ENCODE measurements at places on chromosomes 11 and 22.

DNA sequence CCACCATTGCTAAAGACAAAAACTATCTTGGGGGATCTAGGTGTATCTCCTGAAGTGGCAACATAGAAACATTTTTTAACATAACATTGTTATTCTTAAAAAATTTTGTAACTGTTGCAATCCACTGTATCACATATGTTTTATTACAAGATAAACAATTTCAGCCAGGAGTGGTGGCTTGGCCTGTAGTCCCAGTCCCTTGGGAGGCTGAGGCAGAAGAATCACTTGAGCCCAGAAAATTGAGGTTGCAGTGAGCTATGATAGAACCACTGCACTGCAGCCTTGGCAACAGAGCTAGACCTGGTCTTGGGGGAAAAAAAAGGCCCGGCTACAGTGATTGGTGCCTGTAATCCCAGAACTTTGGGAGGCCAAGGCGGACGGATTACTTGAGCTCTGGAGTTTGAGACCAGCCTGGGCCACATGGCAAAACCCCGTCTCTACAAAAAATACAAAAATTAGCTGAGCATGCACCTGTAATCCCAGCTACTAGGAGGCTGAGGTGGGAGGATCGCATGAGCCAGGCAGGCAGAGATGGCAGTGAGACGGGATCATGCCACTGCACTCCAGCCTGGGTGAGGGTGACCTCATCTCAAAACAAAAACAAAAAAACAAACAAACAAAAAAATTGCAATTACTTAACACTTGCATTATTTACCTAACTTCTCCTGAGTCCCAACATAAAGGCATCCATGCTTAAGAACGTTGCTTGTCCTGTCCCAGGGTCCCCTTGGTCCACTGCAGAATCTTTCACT is 1.5 kb upstream of the DEPDC5 start:
- no peak for DNase-seq

DNA sequence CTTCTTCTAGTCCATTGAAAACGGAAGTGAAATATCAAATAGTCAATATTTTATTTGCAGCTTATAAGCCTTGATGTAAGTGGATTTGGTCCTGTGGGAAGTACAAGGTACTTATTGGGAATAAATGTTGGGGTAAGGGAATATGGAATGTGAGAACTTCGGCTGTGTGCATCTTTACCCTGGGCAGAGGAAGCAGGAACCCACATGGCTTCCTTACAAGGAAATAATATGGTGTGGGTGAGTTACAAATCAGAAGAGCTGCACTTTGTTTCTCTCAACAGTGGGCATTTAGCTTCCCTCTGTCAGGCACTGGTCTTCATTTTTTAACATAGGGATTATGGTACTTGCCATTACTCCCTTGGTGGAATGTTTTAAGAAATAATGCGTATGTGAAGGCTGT is 77.9 kb downstream of the SCN3B start:
- DNase-seq = no peak

- no peak for DNase-seq
These were observed 85.2 kb upstream of the GRAMD1B start for GRCh38 chr11:123344790-123345357.

DNA sequence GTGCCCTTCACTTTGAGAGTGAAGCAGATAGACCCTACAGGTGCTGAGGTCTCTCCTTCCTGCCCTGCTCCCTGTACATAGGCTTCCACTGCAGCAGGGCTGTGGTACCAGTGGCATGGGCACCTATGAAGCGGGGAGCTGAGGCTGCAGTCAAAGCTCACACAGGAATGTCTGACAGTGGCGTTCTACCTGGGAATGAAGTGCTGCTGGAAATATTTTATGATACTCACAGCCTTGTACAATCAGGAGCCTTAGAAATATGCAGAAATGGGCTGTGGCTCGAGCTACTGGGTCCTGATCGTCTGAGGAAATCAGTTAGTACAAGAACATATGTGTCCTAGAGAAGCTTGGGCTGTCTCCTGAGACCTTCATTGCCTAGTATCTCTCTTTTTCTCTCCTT is 24.8 kb downstream of the MRPL16 start:
- DNase-seq = no peak

DNA sequence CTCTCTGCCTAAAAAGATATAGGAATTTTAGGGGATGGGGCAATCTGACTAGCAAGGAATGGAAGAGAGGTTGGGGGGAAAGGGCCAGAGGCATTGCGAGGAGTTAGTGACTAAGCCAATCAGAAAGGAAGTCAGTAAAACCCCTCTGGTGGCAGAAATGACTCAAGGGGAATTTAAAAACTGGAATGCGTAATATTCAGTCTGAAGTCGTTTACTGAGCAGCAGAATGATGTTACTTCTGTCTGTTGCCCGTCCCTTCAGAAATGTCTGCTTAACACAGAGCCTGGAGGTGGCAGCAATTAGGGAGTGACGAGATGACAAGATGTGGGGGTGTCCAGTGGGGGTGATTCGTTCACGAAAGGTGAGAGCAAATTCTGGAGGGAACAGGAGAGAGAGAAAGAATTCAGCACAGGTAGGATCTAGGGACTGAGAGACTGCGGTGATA is 107.7 kb upstream of the CLMP start:
- DNase-seq = peak; percentile 17

DNA sequence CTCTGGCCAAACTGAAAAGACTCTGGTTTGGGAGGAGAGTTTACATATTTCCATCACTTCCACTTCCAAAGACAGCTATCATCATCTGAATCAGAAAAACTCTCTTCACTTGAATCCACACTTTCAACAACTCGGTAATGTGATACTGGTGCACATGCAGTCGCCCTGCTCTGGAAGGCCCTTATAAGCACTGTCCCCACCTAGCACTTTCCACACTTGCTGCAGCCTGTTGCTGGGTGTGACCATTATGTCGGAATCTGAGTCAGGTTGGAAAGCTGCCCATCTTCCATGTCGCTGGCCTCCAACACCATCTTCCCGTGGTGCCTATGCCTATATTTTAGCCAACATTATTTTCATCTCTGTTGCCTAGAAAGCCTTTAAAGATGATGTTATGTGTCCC is 1.1 kb upstream of the OR10A5 start:
- no peak for DNase-seq

DNA sequence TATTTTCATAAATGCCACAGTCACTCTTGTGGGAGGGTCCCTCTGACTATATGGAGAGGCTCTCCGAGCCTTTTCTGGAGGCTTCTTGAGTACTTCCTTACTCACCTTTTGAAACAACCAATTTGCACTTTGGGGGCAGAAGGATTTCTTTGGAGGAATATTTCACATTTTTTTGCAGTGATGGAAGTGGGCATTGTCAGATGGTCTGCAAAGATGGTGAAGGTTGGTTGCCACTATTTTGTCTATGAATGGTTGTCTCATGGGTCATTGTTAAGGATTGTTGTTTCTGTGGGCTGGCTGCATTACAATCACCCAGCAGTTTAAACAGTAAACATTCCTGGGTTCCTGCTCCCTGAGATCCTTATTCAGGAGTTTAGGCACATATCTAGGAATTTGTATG is 388.2 kb downstream of the TMEM135 start:
- no peak for DNase-seq

- no peak for DNase-seq
These were observed 3.0 kb downstream of the INPPL1 start for GRCh38 chr11:72227316-72228228.

- no peak for DNase-seq
These were observed 29.9 kb downstream of the TRPC6 start for GRCh38 chr11:101553891-101554292.

DNA sequence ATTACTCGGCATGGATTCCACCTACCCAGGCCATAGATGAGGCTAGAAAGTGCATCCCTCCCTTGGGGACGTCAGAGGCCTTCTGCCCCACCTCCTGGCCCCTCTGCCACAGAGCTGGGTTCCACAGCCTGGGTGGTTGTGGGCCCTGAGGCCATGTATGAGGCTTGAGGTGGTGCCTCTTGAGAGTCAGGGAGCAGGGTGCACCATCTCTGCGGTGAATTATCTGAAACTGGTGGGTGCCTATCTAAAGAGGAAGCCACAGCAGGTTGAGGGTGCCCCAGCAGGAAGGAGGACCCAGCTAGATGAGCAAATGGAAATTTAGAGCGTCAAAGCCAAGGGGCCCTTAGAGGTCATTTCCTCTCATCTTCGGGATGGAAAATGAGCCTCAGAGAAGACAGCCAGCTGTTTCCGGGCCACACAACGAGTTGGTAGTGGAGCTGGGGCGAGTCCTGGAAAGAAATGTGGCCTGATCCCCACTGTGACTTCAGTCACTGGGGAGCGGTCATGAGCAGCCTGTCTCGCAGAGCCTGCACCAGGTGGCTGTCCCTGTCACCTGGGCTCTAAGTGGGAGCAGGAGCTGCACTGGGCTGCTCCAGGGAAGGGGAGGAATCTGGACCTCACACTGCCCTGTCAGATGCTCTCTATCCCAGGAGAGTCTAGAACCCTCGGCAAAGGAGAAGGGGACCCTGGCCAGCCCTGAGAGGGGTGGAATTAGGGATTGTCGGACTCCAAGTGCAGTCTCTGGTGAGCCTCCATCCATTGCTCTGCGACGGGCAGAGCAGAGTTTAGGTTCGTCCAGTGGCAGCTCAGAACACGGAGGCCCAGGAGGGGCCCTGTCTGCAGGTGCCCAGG is 7.3 kb downstream of the ADORA2A start:
- peak; percentile 70 for DNase-seq

DNA sequence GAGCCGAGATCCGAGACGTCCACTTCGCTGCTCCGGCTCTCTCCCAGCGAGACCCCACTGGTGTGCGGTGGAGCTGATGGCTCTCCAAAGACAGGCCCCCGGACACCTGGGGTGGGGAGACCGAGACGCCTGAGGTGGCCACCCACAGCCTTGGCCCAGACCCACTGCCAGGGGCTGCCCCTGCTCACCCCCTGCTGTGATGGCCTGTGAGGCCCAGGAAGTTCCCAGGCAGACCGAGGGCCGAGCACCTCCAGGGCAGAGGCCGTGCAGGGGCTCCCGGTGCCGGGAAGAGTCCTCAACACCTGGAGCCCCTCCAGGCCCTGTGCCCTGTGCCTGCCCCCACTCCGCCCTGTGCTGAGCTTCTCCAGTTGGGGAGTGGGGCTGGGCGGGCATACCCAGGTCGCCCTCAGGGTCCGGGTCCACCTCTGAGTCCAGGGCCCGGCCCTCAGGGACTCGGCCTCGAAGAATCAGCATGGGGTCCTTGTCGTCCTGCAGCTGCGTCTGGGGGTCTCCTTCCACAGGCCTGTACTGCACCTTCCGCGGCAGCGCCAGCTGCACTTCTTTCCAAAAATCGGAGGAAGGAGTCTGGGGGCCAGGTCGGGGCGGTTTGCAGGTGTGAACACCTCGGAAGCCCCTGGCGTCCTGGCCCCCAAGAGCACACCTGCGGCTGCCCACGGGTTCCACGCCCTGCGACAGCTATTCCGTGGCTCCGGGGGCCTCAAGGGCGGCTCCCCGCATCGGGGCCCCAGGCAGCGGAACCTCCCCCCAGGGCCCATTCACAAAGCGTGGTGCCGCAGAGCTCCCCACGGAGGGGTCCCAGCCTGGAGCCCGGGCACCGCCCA is 8.6 kb downstream of the SIGIRR start:
- no peak for DNase-seq
